ENCODE measurements at places on chromosomes 12 and 14. TPM values are rescaled to one million over a fixed set of nuclear protein-coding genes. Genes with fewer than 3 reads are reported as not detected.

GRCh38 chr14:27327095-27327494 lies 729.3 kb upstream of the NOVA1 start:
- H3K27ac ChIP-seq = no peak overlapping the region
- no peaks in the 10 kb centered on the region for H3K4me1 ChIP-seq
- H3K4me3 ChIP-seq = no peak overlapping the region

GRCh38 chr12:102371165-102371564 lies 109.2 kb downstream of the IGF1 start:
- no peak overlapping the region for H3K27ac ChIP-seq
- H3K4me3 ChIP-seq = no peak overlapping the region
- no peaks in the 10 kb centered on the region for H3K27me3 ChIP-seq
- H3K4me1 ChIP-seq = peaks cover 4% of the 10 kb centered on the region
- DNase-seq = peak; percentile 62

- no peaks in the 10 kb centered on the region for H3K36me3 ChIP-seq
- H3K4me1 ChIP-seq = no peaks in the 10 kb centered on the region
- DNase-seq = no peak
- H3K4me3 ChIP-seq = no peak overlapping the region
Measured at GRCh38 chr12:131356485-131357184, 354.3 kb upstream of the SFSWAP start.

GRCh38 chr12:122473543-122474323 lies 27.0 kb downstream of the ZCCHC8 start:
- no peak for DNase-seq
- peaks cover 64% of the 10 kb centered on the region for H3K36me3 ChIP-seq
- H3K27ac ChIP-seq = no peak overlapping the region
- H3K27me3 ChIP-seq = no peaks in the 10 kb centered on the region
- H3K4me3 ChIP-seq = no peak overlapping the region

- H3K4me3 ChIP-seq = no peak overlapping the region
- no peaks in the 10 kb centered on the region for H3K27me3 ChIP-seq
- peak overlapping the region; percentile 43 for H3K27ac ChIP-seq
- no peaks in the 10 kb centered on the region for H3K36me3 ChIP-seq
Measured at GRCh38 chr14:68191567-68192321, 372.2 kb downstream of the RAD51B start.

DNA sequence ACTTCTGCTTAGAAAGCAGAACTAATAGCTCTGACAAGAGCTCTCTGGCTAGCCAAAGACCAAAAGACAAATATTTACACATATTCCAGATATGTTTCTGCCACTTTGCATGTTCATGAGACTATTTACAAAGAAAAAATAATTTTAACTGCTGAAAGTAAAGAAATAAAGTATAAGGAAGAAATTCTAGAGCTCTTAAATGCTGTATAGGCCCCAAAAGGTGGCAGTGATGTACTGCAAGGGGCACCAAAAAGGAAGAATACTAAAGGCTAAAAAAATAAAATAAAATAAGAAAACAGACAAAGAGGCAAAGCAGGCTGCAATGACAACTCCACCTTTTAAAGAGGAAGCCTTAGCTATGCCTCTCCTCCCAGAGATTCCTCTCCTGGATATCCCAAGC lies 23.0 kb downstream of the KLRK1 start:
- DNase-seq = no peak
- no peaks in the 10 kb centered on the region for H3K36me3 ChIP-seq
- peaks cover 37% of the 10 kb centered on the region for H3K4me1 ChIP-seq
- H3K4me3 ChIP-seq = no peak overlapping the region
- H3K27ac ChIP-seq = peak overlapping the region; percentile 90
- H3K27me3 ChIP-seq = no peaks in the 10 kb centered on the region

GRCh38 chr12:62693376-62694050 lies 226.9 kb downstream of the MON2 start:
- peaks cover 24% of the 10 kb centered on the region for H3K4me1 ChIP-seq
- no peaks in the 10 kb centered on the region for H3K36me3 ChIP-seq
- H3K4me3 ChIP-seq = no peak overlapping the region
- H3K27ac ChIP-seq = peak overlapping the region; percentile 21
- no peak for DNase-seq
- H3K27me3 ChIP-seq = no peaks in the 10 kb centered on the region

DNA sequence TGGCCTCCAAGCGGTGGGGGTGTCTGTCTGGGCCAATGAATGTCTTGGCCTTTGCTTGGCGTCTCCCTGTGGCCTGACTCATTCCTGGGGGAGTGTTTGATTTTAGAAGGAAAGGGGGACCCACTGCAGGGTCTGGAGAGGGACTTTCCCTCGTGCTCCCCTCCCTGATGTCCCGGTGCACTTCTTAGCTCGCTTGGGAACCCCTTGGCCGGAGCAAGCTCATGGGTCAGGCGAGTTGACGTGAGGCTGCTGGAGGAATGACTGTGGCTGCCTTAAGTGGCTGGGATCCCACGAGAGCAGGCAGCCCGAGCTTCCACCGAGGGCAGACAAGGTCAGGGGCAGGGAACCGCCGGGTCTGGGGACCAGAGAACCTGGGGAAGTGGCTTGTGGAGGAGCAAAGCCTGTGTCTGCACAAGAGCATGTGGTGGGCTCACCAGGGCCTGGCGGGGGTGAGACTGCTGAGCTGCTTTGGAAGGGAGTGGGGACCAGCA lies 218.4 kb upstream of the C14orf180 start:
- no peaks in the 10 kb centered on the region for H3K36me3 ChIP-seq
- no peak overlapping the region for H3K4me3 ChIP-seq
- H3K4me1 ChIP-seq = no peaks in the 10 kb centered on the region
- no peaks in the 10 kb centered on the region for H3K27me3 ChIP-seq

- DNase-seq = no peak
- peaks cover 4% of the 10 kb centered on the region for H3K4me1 ChIP-seq
- H3K27ac ChIP-seq = no peak overlapping the region
- no peak overlapping the region for H3K4me3 ChIP-seq
Measured at GRCh38 chr14:36974985-36975384, 197.4 kb downstream of the SLC25A21 start.

GRCh38 chr14:48075487-48075886 lies 400.1 kb upstream of the MDGA2 start:
- no peak for DNase-seq
- H3K36me3 ChIP-seq = no peaks in the 10 kb centered on the region
- H3K27me3 ChIP-seq = no peaks in the 10 kb centered on the region
- no peaks in the 10 kb centered on the region for H3K4me1 ChIP-seq
- no peak overlapping the region for H3K4me3 ChIP-seq

DNA sequence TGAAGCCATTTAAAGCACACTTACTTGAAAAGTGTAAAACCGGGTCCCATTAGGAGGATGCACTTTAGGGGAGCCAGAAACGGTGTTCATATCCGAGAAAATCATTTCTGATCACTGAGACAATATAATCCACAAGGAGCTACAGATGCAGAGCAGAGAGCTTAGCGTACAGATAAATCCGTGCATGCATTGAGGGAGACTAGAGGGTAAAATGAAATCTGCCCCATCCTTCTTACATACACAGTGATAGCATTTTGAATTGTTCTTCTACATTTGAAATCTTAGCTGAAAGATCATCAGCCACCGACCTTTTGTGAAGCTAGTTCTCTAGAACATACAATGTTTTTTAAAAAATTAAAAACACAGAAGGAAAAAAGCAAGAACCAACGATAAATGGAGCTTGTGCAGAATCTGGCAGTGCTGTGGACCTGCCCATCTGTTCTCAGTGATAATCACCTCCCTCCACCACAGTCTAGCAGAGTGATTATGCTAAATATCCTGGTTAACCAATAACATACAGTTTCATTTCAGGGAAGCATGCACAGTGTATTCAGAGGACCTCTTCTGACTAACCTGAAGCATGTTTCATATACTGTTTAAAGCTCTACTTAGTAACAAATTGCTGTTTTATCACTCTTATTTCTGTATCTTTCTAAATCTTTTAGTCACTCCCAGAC lies 161.1 kb downstream of the PPFIA2 start:
- H3K27me3 ChIP-seq = no peaks in the 10 kb centered on the region
- H3K36me3 ChIP-seq = no peaks in the 10 kb centered on the region
- DNase-seq = no peak
- no peaks in the 10 kb centered on the region for H3K4me1 ChIP-seq
- no peak overlapping the region for H3K4me3 ChIP-seq
- no peak overlapping the region for H3K27ac ChIP-seq

GRCh38 chr12:57477710-57478681 lies 1.7 kb downstream of the ARHGAP9 start:
- no peaks in the 10 kb centered on the region for H3K27me3 ChIP-seq
- no peaks in the 10 kb centered on the region for H3K36me3 ChIP-seq
- no peak for DNase-seq
- H3K4me1 ChIP-seq = peaks cover 16% of the 10 kb centered on the region
- peak overlapping the region; percentile 46 for H3K4me3 ChIP-seq

DNA sequence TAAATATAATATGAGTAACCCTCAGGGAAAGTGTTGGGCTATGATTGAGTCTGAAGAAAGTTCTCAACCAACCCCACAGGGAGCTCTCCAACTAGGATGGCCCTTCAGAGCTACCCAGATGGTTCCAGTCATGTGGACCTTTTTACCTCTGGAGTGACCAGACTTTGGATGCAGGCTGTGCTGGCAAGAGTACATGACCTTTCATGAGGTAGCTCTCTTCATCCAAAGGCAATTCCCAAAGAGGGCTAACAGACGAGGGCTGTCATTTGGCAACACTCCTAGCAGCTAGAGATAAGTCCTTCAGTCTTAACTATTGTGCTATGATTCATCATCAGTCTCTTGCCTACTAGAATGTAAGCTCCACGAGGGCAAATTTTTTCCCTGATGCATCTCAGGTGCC lies 75.4 kb downstream of the DUSP6 start:
- no peak for DNase-seq
- no peaks in the 10 kb centered on the region for H3K27me3 ChIP-seq
- H3K27ac ChIP-seq = no peak overlapping the region
- H3K4me1 ChIP-seq = peaks cover 13% of the 10 kb centered on the region

- H3K36me3 ChIP-seq = no peaks in the 10 kb centered on the region
- peaks cover 4% of the 10 kb centered on the region for H3K4me1 ChIP-seq
- peaks cover 33% of the 10 kb centered on the region for H3K27me3 ChIP-seq
- no peak overlapping the region for H3K4me3 ChIP-seq
- no peak overlapping the region for H3K27ac ChIP-seq
Measured at GRCh38 chr12:111309584-111309983, 59.3 kb downstream of the PHETA1 start.

DNA sequence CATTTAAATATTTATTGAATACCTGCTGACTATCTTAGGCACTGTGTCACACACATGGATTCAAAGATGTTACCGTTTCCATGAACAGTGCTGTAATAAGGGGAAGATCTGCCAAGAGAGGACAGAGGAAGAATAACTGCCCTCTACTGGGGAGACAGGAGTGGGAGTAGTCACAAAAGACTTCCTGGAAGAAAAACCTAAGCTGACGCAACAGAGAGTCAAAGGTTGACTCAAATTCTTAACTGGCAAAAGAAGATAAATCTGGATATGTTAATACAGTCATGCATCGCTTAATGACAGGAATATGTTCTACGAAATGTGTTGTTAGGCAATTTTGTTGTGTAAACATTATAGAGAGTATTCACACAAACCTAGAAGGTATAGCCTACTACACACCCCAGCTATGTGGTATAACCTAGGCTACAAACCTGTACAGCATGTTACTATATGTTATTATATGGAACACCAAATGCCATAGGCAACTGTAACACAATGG lies 51.5 kb downstream of the DCAF5 start:
- H3K4me3 ChIP-seq = no peak overlapping the region
- H3K27me3 ChIP-seq = no peaks in the 10 kb centered on the region
- peak overlapping the region; percentile 48 for H3K27ac ChIP-seq
- H3K36me3 ChIP-seq = peaks cover 16% of the 10 kb centered on the region
- no peaks in the 10 kb centered on the region for H3K4me1 ChIP-seq
- DNase-seq = no peak

DNA sequence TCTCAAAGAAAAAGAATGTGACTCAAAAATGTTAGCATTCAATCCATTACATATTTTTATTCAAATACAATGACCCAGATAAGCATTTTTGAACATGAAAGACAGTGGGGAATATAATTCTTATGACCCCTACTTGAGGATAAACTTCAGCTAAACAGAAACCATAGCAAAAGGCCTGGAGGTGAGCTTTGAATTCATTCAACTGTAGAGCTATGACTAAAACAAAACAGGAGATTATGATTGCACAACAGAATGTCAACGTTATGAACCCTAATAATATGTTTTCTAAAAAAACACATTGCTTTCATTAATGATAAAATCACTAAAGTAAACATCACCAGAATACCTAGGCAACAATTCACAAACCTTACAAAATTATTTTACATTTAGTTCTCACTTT lies 27.8 kb downstream of the EFCAB11 start:
- no peaks in the 10 kb centered on the region for H3K36me3 ChIP-seq
- no peak overlapping the region for H3K27ac ChIP-seq
- H3K4me1 ChIP-seq = no peaks in the 10 kb centered on the region
- DNase-seq = no peak

- DNase-seq = no peak
- H3K27ac ChIP-seq = peak overlapping the region; percentile 86
- no peaks in the 10 kb centered on the region for H3K27me3 ChIP-seq
- H3K4me3 ChIP-seq = peak overlapping the region; percentile 88
- peaks cover 51% of the 10 kb centered on the region for H3K4me1 ChIP-seq
- H3K36me3 ChIP-seq = no peaks in the 10 kb centered on the region
Measured at GRCh38 chr12:123150275-123150743, 581 bp downstream of the PITPNM2 start.

Gene ACOT6
- not detected for total RNA-seq

Gene ZNF385A
- total RNA-seq = 15.9 TPM

Gene SLC24A4
- total RNA-seq = 2.3 TPM

Gene NYNRIN
- total RNA-seq = 21.2 TPM

Gene SERPINA3
- total RNA-seq = 262 TPM

Gene MANSC1
- 17.0 TPM for total RNA-seq

Gene NANOG
- not detected for total RNA-seq

Measured in esophagus muscularis mucosa (tissue), 4 donors.